ENCODE measurements at places on chromosomes 3 and 15.

DNA sequence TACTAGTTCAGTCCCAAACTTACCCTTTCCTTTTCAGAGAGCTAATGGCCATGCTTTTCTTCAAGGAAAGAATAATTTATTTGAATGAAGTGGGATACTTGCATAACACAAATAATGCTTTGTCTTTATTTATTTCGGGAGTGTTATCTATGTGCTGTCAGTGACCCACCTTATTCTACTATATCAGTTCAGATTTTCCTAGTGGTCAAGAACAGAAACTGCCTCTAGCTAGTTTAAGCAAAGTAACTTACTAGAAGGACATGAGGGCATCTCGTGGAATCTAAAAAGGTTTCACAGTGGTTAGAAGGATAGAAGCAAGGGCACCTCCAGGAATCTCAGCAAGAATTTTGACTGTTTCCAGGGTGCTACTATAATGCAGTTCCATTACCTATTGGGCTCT is 3.8 kb upstream of the TIMMDC1 start:
- peak; percentile 27 for DNase-seq

DNA sequence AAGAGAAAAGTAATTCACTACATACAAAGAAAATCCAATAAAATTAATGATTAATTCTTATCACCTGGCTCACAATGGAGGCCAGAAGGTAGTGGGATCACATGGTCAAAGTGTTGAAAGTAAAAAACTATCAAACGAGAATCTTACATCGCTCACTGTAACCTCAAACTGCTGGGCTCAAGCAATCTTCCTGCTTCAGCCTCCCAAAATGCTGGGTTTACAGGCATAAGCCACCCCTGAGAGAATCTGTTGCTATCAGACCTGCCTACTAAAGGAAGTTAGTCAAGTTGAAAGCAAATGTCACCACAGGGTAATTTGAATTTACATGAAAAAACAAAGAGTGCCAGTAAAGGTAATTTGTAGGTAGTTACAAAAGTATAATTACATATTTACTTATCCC is 103.3 kb downstream of the PCCB start:
- no peak for DNase-seq

GRCh38 chr3:78917536-78917935 is 850.3 kb downstream of the ROBO1 start:
- DNase-seq, result no peak

GRCh38 chr3:89395456-89395855 is 288.0 kb downstream of the EPHA3 start:
- no peak for DNase-seq

- DNase-seq, result no peak
Measured at GRCh38 chr3:196108075-196108743, 26.3 kb upstream of the TFRC start.

DNA sequence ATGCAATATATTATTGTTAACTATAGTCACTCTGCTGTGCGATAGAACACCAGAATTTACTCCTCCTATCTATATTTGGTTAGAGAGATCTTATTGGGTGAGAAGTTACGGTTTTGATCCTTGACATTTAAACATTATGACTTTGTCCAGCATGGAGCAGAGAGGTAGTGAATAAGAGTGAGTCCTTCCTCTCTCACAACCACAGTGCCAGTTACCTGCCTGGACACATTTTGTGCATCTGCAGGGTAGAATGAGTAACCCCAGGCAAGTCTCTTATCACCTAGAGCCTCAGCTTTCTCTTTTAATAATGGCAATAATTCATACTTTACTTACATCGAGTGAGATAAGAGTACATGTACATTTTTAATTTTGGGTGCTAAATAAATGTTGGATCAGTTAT is 24.1 kb downstream of the KAT2B start:
- DNase-seq, result no peak

DNA sequence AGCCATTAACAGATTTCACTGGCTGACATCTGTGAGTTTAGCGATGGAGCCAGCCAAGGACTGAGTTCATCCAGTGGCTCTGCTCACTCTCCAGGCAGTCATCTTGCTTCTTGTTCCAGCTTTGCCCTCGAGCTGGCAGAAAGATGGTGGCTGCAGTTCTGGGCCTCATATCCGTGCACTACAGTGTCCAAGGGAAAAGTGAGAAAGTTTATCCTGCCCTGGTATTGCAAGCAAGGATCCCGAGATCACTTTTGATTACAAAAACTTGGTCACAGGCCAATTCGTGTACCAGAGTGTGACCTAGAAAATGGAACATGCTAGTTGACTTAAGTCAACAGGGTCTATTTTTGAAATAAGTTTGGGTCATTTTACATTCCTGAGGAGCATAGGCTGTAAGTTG is 288.0 kb upstream of the CHRM5 start:
- no peak for DNase-seq

GRCh38 chr3:152472672-152472954 is 203.9 kb downstream of the MBNL1 start:
- no peak for DNase-seq

Data from NAMALWA (cell line).